ENCODE measurements at places on chromosomes 6 and 20.
A peak's percentile ranks its signal among the peaks of the same experiment; 100 is the strongest.

GRCh38 chr6:128491100-128491581 lies 29.3 kb downstream of the PTPRK start:
- DNase-seq, result no peak

DNA sequence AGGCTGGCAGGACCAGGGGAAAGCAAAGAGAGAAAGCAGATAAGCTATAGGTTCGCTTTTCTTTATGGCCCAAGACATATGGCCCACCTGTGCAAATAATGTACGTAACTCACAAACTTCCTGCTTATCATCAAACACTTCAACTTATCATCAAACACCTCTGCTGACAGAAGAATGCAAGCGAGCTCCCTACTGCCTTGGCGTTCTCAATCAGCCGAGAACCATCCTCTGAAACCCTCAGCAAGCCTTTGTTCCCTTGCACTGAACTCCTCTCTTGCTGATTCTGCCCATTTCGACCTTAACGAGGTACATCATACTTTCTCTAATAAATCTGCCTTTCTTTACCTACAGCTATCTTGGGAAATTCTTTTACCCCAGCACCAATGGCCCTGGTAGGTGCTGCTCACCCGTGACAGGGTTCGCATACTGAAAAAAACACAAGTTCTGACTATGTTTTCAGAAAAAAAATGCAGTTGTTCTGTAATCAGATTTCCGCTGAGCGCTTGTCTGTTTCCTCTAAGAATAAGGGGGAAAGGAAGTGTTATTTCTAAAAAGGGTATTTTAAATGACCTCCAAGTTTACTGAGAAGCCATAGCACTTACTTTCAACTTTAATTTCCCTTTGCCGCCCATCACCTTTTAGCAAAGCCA lies 28.3 kb downstream of the SERPINB6 start:
- DNase-seq, result no peak

DNA sequence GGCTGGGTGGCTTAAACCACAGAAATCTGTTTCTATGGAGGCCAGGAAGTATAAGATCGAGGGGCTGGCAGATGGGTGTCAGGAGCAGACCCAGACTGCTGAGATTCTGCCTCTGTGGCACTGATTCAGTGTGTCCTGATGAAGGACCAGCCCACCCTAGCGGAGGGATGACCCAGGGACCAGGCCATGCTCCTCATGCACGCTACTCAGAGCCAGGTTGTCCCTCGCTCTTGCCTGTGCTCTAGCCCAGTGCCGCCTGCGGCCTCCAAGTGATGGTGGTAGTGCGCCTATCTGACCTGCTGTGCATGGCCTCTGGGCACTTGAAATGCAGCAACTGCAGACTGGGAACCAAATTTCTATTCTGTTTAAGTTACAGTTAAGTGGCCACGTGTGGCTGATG lies 13.1 kb upstream of the APMAP start:
- no peak for DNase-seq

DNA sequence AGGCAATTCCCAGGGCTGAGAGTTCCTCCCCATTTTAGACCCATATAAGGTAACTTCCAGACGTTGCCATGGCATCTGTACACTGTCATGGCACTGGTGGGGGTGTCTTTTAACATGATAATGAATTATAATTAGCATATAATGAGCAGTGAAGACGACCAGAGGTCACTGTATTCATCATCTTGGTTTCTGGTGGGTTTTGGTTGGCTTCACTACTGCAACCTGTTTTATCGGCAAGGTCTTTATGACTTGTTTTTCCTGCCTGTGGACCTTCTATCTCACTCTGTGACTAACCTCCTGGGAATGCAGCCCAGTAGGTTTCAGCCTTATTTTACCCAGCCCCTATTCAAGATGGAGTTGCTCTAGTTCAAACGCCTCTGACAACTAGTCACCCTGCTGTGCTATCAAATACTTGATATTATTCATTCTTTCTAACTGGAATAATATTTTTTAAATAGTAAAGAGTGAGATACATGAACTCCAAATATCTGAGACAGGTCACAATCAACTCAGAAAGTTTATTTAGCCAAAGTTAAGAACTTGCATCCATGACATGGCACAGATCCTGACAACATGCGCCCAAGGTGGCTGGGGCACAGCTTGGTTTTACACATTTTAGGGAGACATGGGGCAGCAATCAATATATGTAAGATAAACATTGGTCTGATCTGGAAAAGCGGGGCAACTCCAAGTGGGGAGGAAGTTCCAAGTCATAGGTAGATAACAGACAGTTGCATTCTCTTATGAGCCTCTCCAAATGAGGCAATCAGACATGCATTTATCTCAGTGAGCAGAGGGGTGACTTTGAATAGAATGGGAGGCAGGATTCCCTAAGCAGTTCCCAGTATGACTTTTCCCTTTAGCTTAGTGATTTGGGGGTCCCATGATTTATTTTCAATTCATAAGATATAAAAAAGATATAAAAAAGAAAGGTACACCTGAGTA lies 1.2 kb upstream of the UFL1 start:
- peak; percentile 14 for DNase-seq

DNA sequence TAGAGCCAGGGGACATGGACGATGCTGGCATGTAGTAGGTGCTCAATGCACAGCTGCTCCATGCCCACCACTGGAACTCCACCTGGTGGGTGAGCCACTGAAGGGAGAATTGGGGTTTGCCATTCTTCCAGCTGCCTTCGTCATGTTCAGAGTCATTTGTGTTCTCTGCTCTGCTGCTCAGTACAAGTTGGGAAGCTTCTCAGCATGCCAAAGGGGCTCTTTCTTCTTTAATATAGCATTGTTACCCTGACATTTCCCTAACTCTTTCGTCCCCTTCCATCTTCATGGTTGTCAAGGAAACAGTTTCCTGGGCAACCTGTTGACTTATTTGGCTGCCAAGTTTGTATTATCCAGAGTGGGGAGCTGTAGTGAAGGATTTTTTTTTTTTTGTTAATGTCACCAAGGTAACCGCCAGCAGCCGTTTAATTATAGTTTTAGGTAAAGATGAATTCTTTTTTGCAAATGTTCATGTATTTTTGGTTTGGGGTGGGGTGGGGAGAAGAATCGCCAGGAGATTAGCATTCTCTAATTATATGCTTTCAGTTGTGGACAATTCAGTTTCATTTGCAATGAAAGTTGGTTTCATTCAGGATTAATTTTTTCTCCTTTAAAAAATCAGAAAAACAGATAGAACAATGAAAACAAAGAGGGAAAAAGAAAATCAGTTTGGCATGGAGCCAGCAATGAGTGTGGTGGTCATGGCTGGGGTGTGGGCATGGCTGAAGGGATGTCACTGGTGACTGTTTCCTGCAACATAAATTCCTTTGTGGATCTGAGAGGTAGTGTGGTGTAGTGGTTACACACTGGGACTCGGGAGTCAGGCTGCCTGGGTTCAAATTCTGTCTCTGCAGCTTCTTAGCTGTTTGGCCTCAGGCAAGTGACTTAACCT lies 73.0 kb upstream of the KCNG1 start:
- peak; percentile 39 for DNase-seq

DNA sequence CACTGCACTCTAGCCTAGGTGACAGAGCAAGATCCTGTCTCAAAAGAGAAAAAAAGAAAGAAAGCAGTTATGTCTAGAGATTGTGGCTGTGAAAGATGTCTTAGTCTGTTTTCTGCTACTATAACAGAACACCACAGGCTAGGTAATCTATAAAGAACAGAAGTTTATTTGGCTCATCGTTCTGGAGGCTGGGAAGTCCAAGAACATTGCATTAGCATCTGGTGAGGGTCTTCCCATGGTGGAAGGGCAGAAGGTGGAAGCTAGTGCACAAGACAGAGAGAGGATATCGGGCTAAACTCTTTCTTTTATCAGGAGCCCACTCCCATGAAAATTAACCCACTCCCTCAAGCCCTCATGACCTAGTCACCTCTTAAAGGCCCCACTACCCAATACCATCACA lies 16.2 kb upstream of the RALY start:
- DNase-seq, result no peak

DNA sequence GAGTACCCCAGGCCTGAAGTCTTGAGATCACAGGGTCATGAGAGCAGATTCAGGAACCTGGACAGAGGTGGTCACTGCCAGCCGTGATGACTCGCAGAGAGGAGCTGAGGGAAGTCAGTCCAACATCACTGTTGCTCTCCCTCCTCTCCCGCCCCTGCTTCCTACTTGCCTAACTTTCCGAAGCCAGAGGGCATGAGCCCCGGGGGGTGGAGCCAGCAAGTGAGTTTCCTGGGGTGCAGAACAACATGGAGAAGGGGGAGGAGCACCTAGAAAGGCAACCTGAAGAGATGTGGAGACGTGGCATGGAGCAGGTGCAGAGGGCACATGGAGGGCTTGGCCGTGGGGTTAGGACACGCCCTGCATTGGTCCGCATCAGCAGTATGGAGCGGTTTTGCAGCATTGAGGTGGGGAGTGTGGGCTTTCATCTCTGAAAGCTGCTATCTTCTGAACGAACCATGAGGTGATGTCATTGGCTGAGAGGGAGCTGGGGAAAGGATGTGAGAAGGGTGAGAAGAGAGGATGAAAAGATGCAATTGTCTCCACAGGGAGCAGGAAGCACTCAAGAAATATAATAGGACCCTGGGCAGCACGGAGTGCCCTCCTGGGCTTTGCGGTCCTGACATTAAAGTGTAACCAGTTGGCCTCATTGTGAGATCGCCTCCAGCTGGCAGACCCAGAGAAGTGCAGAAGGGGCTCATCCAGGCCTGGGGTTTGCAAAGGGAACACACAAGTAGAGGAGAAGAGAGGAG lies 25.0 kb downstream of the GDAP1L1 start:
- DNase-seq, result no peak

- DNase-seq, result no peak
Observed at GRCh38 chr20:57653910-57654309, 33.7 kb upstream of the ZBP1 start.

- DNase-seq, result no peak
Observed at GRCh38 chr6:130725551-130725950, 101.7 kb upstream of the SMLR1 start.

- DNase-seq, result peak; percentile 97
Observed at GRCh38 chr6:28985462-28986164, 19.5 kb downstream of the ZNF311 start.

GRCh38 chr6:142013875-142014495 lies 118.7 kb upstream of the GJE1 start:
- no peak for DNase-seq

GRCh38 chr6:43773980-43774775 lies 4.2 kb downstream of the VEGFA start:
- DNase-seq, result no peak

- no peak for DNase-seq
Observed at GRCh38 chr6:15207923-15208322, 37.9 kb upstream of the JARID2 start.

DNA sequence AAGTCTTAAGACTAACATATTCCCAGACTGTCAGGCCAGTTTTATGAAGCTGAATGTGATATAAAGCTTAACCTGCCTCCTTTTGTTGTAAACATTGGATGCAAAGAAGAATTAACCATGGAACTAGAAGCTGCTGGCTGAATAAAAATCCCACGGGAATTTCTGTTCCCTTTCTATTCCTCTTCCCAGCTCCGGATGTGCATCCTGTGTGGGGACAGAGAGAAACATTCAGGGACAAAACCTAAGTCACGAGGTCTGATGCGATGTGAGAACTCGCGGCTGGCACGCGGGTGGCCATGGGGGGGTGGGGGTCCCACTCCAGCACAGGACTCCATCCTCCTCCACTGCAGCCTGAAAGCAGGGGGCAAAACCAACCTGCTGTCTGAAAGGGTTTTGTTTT lies 32.2 kb downstream of the RAMACL start:
- no peak for DNase-seq

DNA sequence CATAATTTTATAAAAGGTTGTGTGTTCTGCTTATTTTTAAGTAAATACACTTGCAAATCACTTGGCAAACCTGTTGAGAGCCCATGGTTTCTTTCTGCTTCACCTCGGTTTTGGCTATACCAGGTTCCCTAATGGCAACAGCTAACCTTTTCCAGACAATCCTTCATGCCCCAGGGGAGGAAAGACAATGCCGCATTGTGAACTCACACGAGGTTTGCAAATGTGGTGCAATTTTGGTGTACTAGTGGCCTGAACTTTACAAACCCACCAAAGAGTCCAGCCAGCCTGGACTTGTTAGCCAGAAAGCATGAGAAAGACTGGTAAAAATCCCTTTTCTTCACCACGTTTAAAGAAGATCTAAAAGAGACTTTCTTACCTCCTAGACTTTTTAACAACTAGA lies 84.8 kb upstream of the SOX4 start:
- DNase-seq, result no peak

DNA sequence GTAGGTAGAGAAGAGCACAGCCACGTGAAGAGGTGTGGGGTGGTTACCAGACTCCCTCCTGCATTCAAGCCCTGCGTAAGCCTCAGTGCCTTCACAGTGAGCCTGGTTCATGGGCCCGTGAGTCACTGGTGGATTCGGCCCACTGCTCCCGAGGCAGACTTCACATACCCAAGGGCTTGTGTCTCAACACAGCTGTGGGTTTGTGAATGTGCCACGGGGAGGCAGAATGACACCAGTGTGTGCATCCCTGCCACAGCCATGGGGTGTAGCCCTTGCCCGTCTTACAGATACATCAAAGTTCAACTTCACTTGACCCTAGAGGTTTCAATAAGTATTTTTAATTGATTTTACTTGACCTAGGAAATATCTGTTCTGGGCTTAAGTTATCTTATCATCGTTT lies 108.5 kb downstream of the MAP3K4 start:
- no peak for DNase-seq

GRCh38 chr20:11702721-11703518 lies 214.8 kb upstream of the BTBD3 start:
- peak; percentile 80 for DNase-seq

DNA sequence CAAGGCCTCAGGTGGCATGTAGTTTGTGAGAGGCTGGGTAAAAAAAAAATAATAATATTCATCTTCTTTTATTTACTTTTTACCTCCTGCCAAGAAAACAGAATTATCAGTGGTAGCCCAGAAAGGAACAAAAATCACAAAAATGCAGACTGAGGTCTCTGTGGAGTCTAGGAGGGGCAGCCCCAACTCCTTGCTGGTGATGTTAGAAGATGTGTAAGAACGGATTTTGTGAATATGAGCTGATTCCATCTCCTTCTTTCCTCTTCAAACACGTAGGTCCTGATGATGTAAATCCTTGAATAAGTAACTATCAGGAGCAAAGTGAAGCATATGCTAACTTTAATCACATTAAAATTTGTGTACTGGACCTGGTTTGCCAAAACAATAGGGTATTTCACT lies 226.8 kb downstream of the EYA4 start:
- no peak for DNase-seq

DNA sequence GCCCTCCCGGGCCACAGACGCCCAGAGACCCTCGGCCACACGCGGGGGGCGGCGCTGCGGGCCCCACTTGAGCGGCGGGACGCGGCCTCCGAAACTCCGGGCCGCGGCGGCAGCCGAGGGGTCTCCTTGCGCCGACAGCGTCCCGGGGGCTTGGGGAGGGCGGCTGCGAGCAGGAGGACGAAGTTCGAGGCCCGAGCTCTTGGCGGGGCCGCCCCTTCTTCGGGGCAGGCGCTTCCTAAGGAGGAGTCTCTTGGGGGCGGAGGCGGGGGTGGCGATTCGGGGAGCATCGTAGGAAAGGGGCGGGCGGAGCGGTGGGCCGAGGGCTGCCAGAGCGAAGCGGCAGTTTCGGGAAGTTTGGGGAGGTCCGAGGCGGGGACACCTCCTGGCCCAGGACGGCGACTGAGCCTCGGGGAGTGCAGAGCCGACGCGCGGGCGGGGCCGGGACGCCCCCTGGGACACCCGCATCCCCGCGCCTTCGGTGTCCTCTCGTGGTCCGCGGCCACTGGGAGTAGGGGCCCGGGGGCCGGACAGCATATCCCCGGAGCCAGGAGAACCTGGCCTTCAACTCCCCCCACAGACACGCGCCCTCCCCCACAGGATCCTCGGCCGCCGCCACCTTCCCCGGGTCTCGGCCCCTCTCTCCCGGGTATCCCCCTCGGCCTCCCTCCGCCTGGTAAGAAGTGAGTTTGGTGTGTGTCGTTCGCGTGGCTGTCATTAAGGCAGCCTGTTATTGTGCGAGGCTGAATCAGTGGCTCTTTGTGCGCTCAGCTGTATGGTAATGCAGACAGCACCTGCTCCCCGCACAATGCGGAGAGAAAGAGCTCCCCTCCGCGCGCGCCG lies 613 bp upstream of the DLL1 start:
- peak; percentile 84 for DNase-seq
